Activated T-helper 9 cell treated with anti-CD3 and anti-CD28 coated beads, Interleukin-2, amount 50 U/mL, for 16 hours (primary cell): ENCODE measurements at places on chromosomes 5 and 9.

DNA sequence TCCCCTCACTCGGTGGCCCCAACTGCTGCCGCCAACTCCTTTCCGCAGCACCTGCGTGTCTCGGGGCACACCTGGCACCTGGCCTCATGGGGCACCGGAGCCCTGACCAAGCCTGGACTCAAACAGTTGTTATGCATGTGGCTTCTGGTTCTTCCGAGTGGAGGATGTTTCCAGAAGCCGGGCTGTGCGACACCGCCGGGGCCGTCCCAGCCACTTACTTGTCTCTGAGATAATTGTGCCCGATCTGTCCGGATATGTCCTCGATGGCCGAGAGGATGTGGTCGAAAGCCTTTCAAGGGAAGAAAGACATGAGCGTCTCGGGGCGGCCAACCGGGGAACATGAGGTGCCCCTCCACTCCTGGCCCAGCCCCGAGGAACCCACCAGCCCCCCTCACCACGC is 38.4 kb downstream of the EXOC3 start:
- DNase-seq = no peak

- DNase-seq = no peak
Observed at GRCh38 chr9:69194702-69195418, 20.8 kb downstream of the TJP2 start.

- DNase-seq = peak; percentile 27
Observed at GRCh38 chr5:73160239-73160671, 12.7 kb upstream of the TMEM174 start.

- no peak for DNase-seq
Observed at GRCh38 chr9:129280236-129280622, 102.2 kb upstream of the IER5L start.

GRCh38 chr5:88839238-88839637 is 43.7 kb downstream of the MEF2C start:
- no peak for DNase-seq

GRCh38 chr9:110669433-110669832 is 842 bp downstream of the MUSK start:
- no peak for DNase-seq

GRCh38 chr5:13976223-13976622 is 31.7 kb upstream of the DNAH5 start:
- DNase-seq = no peak

DNA sequence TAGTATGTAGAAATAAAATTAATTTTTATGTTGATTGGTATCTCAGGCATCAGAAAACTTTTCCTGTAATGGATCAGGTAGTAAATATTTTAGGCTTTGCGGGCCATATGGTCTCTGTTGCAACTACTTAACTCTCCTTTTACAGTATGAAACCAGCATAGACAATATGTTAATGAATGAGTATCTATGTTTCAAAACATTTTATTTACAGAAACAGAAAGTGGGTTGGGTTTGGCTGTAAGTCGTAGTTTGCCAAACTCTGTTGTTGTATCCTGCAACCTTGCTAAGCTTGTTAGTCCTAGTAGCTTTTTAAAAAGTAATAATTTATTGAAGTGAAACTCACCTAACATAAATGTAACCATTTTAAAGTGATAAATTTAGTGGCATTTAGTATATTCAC is 132.1 kb downstream of the NR3C1 start:
- no peak for DNase-seq

- no peak for DNase-seq
Observed at GRCh38 chr5:126402621-126403555, 20.3 kb upstream of the GRAMD2B start.

GRCh38 chr9:89015336-89015735 is 24.1 kb downstream of the S1PR3 start:
- no peak for DNase-seq

- no peak for DNase-seq
Observed at GRCh38 chr5:90446961-90447360, 27.6 kb downstream of the MBLAC2 start.

GRCh38 chr5:126544087-126544740 is 50.8 kb downstream of the ALDH7A1 start:
- no peak for DNase-seq

DNA sequence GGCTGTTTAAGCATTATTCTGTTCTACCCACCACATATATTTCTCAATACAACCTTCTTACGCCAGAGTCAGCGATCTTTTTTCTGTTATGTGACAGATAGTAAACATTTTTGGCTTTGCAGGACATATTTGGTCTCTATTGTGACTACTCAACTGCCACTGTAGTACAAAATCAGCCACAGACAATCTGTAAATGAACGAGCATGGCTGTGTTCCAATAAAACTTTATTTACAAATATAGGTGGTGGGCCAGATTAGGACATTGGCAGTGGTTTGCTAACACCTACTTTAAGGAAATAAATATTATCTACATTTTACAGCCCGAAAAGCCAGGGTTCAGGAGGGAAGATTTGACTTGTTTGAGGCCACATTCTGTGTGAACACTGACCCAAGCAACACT is 40.2 kb upstream of the FBXW11 start:
- DNase-seq = no peak

DNA sequence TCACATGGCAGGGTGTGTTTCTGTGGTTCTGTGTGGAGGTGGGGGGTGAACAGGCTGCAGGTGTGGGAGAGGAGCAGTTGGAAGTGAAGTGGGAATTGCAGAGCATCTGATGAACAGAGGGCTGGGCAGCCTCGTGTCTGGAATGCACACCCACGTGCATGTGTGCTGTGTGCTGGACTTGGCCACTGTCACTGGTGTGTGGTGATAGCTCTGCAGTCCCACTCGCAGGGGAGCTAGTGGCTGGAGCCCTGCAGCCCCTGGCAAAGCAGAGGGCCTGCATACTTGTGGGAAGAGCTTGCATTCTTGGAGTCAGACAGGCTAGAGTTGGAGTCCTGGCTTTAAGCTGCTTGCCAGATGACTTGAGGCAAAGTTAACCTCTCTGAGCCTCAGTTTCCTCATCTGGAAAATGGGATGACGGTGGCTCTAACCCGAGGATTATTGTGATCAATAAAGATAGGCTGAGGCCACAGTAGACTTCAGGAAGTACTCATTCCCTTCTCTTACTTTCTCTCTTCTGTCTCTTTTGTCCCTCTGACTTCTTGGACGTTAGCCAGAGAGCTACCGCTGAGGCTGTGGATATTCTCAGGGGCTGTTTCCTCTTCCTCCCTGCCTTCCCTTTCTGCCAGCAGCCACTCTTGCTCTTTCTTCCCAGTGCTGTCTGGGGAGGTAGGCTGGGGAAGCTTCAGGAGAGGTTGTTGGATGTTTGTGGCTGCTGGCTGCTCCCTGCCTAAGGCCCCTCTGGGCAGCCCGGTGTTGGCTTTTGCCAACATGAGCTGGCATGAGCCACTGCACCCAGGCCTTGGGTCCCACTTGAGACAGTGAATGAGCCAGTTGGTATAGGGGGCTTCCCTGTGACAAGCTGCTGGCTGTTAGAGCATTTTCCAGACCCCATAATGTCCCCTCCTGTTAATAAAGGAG is 18.3 kb downstream of the PSAT1 start:
- no peak for DNase-seq

- DNase-seq = no peak
Observed at GRCh38 chr9:28073270-28073669, 500.0 kb upstream of the C9orf72 start.

DNA sequence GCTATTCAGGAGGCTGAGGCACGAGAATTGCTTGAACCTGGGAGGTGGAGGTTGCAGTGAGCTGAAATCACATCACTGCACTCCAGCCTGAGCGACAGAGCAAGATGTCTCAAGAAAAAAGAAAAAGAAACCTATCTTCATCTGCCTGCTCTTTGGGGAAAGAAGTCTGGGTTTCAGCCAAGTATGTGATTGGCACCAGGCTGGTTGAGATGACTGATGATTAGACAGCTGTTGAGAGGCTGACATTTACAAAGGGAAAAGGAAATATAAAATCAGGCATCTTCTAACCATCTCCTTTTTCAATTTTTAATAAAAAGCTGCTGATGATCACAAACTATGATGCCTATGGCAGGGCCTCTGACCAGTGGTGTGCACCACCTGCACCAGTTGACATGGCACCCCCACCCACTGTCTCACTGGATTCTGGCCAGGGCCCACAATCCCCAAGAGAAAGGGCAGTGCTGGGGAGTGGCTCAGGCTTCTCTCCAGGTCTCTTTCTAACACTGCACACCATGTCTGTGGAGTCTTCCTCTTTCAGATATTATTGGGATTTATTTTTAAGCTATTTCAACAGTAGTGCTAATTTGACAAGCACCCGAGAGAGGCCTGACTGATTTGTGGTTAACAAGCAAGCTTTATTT is 17.2 kb upstream of the C5orf15 start:
- DNase-seq = no peak

DNA sequence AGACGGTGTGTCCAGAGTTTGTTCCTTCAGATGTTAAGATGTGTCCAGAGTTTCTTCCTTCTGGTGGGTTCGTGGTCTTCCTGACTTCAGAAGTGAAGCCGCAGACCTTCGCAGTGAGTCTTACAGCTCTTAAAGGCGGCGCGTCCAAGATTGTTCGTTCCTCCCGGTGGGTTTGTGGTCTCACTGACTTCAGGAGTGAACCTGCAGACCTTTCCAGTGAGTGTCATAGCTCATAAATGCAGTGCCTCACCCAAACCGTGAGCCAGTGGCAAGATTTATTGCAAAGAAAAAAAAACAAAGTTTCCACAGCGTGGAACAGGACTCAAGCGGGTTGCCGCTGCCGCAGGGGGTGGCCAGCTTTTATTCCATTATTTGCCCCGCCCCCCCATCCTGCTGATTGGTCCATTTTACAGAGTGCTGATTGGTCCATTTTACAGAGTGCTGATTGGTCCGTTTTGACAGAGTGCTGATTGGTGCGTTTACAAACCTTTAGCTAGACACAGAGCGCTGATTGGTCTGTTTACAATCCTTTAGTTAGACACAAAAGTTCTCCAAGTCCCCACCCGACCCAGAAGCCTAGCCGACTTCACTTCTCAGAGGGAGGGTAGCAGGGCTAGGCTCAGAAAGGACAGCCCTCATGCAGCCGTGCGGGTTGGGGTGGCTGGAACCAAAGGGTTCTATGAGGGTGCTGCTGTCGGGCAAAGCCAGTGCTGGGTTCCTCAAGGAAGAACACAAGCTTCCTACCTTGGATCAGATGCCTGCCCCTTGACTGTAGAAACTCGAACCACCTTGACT is 9.1 kb upstream of the RNF130 start:
- DNase-seq = no peak

- no peak for DNase-seq
Observed at GRCh38 chr9:134493461-134494272, 147.9 kb upstream of the COL5A1 start.

- DNase-seq = peak; percentile 67
Observed at GRCh38 chr5:180353048-180353979, at the start of gene GFPT2. Gene GFPT2, minus strand, starts transcription at chr5:180353336. Its CDS starts 119 bp downstream, at chr5:180353217.

DNA sequence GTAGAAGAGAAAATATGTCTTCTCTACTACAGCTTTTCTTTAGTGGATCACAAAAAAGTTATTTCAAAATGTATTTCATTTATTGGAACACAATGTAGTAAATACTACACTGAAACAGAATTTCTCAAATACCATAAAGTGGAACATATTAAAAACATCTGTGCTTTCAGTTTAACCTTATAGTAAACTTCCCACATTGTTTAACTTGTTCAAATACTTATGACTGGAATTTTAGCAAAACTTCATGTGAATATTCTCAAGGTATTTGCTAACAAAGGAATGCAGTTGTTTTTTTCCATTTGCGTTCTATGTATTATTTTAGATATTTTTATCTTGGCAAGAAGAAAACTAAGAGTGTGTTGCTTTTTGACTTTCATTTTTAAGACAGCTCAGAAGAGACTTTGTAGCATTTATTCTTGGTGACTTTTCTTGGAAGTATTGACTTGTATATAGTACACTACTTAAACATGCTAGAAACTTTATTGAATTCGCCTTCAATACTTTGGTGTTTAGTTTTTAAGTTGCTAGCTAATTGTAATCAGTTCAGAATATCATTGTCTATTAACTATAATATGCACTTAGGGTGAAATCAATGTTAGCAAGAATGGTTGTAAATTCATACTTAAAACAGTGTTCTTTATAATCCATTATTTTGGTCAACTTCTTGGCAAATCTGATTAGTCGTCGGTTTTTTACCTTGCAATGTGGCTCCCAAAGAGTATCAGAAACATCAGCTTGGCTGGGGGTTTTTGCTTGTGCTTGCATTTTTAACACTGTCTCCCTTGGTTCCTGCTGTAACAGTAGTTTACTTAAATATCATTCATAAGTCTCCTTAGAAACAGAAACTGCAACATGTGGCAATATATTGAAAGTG is 5.0 kb upstream of the RHOBTB3 start:
- DNase-seq = no peak

GRCh38 chr9:88922091-88922490 is 69.2 kb upstream of the S1PR3 start:
- no peak for DNase-seq

- no peak for DNase-seq
Observed at GRCh38 chr5:89097103-89097502, 214.1 kb upstream of the MEF2C start.

GRCh38 chr5:72815580-72816283 is 729 bp upstream of the TNPO1 start:
- DNase-seq = no peak

DNA sequence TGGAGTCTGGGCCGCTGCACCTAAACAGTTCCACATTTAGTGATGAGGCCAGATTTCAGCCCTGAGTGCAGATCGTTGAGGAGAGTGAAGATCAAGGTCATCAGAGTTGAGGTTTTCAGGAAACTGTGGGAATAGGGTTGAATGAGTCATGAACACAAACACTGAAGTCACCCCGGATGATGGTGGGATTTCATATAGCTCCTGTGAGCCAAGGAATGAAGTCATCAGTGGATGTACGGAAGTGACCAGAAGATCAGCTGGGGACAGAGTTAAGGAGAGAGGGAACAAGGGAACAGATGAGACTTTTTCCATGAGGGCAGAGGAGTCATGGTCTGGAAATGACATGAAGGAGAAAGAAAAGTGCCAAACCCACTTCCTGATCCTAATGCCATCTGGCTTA is 36.5 kb downstream of the PALM2AKAP2 start:
- no peak for DNase-seq

DNA sequence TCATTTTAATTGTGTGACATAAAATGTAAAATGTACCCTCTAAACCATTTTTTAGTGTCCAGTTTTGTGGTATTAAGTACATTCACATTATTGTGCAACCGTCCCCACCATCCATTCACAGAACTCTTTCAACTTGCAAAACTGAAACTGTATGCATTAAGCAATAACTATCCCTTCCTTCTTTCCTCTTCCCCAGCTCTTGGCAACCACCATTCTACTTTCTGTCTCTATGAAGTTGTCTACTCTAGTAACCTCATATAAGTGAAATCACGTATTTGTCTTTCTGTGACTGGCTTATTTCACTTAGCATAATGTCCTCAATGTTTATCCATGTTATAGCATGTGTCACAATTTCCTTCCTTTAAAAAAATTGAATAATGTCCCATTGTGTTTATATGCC is 142.4 kb downstream of the C9orf152 start:
- DNase-seq = no peak

- DNase-seq = no peak
Observed at GRCh38 chr9:92745881-92746280, 18.8 kb downstream of the BICD2 start.

- no peak for DNase-seq
Observed at GRCh38 chr5:15002791-15003190, 131.2 kb upstream of the ANKH start.

- DNase-seq = no peak
Observed at GRCh38 chr5:59066367-59067163, 483.7 kb downstream of the RAB3C start.

- DNase-seq = no peak
Observed at GRCh38 chr5:124394700-124395245, 351.7 kb downstream of the ZNF608 start.

GRCh38 chr9:96009690-96010472 is 134.4 kb downstream of the ERCC6L2 start:
- no peak for DNase-seq
